NT2/D1 (cell line): ENCODE measurements at places on chromosomes 3 and 15.

- no peak for DNase-seq
Measured at GRCh38 chr15:43249699-43250203, 17.0 kb downstream of the TGM5 start.

DNA sequence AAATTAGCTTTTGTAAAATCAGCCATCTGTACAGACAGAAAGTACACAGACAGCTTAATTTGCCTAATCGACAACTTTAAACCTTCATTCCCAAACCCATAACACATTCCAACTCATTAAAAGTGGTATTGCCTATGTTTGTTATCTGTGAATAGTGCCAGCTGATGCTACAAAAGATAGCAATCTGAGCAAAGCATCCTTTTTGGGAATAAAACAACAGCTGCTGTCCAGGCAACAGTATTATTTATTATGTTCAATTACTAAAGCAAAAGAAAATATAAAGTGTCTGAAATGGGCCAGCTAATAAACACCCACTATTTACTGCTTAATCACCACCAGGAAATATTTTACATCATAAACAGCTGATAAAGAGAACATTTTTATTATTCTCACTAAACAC lies 134.8 kb upstream of the ABI3BP start:
- no peak for DNase-seq

GRCh38 chr15:91698241-91698640 lies 155.3 kb upstream of the SLCO3A1 start:
- DNase-seq, result no peak

DNA sequence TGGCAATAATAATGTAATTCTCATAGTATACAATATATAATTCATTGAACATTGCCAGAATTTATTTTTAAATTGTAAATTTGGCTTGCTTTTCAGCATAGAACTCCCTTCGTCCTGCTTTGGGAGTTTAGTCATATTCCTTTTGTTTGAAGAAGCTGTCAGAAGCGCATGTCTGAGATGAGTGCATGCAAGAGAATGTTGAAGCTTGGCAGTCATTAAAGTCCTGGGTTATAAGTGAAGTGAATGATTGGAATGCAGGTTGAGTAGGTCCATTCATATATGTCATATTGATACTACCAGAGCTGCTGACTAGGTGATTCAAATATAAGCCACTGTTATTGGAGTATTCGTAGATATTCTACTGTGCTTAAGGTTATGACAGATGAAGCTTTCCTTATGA lies 243.6 kb upstream of the MDFIC2 start:
- no peak for DNase-seq

DNA sequence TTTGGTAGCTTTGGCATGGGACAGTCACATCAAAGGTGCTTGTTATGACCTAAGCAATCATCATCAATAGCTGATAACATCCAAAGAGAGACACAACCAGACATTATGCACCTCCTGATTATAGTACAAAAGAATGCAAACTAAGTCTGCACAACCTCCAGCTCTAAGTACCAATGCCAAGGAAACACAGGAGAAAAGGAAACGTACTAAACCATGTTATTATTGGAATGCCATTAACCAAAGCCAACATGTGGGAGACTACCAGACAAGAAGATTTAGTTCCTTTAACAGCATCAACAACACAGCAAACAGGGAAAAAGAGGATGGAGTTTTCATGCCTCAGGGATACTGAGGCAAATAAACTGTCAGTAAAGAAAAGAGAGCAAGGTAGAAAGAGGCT lies 61.4 kb downstream of the CD47 start:
- DNase-seq, result no peak

- no peak for DNase-seq
Measured at GRCh38 chr15:75790631-75791336, 52.5 kb upstream of the UBE2Q2 start.

GRCh38 chr15:48792408-48792807 lies 18.5 kb downstream of the CEP152 start:
- DNase-seq, result no peak

DNA sequence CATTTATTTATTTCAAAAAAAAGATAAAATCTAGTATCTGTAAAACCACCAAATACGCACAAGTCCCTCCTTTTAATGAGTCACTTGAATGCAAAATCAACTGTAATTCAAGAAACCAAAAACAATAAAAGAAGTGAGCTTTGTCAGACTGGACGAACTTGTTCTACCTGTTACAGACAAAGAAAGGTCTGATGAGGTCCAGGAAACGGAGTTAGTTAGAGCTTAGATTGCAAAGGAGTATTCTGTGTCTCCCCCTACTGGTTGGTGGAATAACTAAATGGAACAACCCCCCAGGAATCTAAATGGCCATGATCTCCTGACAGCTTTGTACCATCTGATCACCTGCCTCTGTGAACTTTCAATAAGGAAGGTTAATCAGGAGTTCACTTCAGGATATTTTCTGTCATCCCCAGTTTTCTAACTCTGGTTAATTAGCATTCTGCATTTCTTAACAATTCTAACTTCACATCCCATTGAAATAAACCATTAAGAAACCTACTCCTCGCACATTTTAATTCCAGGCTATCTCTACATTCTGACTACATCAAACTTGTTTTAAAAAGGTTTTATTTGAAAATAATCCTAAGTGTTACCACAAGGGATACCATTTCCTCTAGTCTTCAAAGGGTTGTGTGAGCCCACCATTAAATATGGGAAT lies 333.0 kb upstream of the SATB1 start:
- DNase-seq, result peak; percentile 75

DNA sequence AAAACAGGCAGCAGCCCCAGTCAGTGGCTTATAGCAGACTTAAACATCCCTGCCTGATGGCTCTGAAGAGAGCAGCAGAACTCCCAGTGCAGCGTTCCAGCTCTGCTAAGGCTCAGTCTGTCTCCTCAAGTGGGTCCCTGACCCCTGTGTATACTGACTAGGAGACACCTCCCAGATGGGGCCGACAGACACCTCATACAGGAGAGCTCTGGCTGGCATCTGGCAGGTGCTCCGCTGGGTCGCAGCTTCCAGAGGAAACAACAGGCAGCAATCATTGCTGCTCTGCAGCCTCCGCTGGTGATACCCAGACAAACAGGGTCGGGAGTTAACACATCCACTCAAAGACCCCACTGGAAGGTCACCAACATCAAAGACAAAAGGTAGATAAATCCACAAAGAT lies 93.5 kb downstream of the RFX7 start:
- DNase-seq, result no peak

- DNase-seq, result peak; percentile 35
Measured at GRCh38 chr3:176430244-176431037, 766.8 kb downstream of the TBL1XR1 start.

- DNase-seq, result no peak
Measured at GRCh38 chr3:128463771-128464170, 2.9 kb downstream of the DNAJB8 start.
